ENCODE measurements at places on chromosomes 1 and 21.
A peak's percentile ranks its signal among the peaks of the same experiment; 100 is the strongest.

DNA sequence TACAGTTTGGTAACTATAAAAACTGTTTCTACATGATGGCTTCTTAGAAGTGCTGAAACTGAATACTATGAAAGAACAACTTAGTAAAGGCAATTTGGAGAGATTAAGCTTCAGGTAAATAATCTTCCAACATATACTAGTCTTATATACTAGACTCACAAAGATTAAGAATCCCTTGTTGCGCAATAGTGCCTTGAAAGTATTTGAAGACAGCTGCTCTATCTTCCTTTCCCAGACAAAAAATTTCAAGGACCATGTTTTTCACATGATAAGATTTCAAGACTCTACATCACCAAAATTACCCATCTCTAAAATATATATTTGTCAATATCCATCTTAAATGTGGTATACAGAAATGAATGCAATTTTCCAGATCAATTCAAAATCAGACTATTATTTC lies 37.7 kb upstream of the ASPM start:
- DNase-seq = peak; percentile 43

DNA sequence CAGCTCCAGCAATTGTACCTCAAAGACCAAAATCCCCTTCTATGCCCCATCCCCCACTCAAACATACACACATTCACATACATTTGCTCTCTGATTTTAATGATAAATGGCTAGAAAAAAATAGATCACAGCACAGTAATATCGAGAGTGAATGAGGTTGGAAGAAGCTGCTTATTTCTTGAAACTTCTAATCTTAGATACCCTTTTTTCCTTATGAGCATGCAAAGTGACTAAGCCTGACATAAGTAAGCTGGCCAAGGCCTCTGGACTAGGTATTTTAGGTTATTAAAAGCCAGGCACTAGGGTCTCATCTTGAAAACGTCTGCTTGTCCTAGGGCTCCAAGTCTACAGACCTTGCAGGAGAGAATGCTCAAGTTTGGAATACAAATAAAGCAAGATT lies 133.6 kb downstream of the TGFBR3 start:
- DNase-seq = no peak

GRCh38 chr1:31762726-31763670 lies 1.1 kb downstream of the ADGRB2 start:
- no peak for DNase-seq

- no peak for DNase-seq
These were observed 1.5 kb downstream of the CD2 start for GRCh38 chr1:116755681-116756080.

DNA sequence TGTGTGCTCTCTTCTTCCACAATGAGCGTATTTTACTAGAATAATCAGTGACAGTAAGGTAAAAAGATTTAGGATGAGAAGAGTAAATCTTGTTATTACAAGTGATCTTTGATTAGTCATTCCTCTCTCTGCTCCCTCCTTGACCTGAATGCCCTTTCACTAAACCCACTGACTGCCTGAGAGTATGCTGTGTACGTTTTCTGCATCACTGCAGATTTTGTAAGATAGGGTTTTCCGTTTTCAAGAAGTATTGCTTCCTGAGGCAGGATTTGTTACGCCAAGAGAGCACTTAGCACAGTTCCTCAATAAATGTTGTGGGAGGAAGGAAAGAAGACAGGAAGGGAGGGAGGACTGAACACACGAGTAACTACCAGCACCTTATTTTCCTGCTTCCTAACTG lies 7.7 kb upstream of the LAMB3 start:
- peak; percentile 48 for DNase-seq
